Breast epithelium (tissue), 4 donors: ENCODE measurements at places on chromosomes 1 and 21. TPM values are rescaled to one million over a fixed set of nuclear protein-coding genes. Genes with fewer than 3 reads are reported as not detected.

G0S2 gene
- 198 TPM for total RNA-seq

DNA sequence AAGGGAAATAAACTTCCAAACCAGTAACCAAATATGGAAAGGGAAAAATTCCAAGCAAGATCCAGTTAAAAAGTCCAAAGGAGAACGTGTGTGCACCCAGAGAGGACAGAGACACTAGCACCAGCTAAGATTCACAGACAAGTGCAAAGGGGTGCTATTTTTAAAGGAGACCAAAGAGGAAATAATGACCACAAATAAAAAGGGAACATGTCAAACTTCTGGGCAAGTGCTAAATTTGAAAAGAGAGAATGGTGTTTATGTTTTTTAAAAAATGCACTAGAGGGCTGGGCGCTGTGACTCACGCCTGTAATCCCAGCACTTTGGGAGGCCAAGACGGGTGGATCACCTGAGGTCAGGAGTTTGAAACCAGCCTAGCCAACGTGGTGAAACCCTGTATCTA, 8.6 kb downstream of the JAM2 start:
- DNase-seq: no peak

C1orf21 gene
- 31.5 TPM for total RNA-seq

GRCh38 chr1:45887156-45887842, 83.9 kb downstream of the MAST2 start:
- no peak for DNase-seq

GRCh38 chr1:235304549-235305451, 23.2 kb downstream of the ARID4B start:
- DNase-seq: no peak

GRCh38 chr1:220007438-220007837, 38.9 kb downstream of the EPRS1 start:
- DNase-seq: no peak

TRAF3IP3 gene
- total RNA-seq: 3.6 TPM

GRCh38 chr1:74245168-74245772, 10.1 kb downstream of the TNNI3K start:
- no peak for DNase-seq

DNA sequence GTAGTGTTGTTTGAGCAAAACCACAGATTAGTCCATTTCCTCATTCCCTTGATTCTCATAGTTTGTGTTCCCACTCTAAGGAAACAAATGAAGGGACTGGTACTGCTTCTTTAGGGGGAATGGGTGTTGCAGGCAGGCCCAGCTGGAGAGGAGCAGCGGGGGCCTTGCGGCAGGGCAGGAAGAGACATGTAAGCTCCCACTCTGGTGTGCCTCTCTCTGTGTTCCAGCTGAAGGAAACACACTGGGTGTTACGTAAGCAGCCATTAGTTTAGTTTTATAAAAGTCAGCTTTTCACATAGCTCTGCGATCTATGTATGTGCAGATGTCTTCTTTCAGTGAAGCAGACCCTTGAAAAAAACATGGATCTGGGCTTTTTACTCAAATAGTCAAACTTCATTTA, 99.5 kb downstream of the CACHD1 start:
- no peak for DNase-seq

DNA sequence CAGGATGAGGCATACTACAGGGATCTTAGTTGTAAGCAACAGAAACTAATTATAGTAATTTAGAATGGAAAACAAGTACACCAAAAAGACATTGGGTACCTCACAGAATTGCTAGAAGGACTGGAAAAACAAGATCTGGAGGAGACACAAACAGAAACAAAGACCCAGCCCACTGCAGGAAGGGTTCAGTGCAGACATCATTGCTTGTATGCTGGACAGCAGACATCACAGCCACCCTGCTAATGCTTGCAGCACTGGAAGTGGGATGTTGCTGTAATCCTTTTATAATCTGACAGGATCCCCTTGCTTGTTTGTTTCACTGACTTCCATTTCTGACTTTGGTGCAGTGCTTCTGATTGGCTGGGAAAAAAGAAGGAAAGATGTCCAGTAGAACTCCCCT, 111.4 kb upstream of the ZNF678 start:
- DNase-seq: no peak

IL12RB2 gene
- 5.1 TPM for total RNA-seq

FAM177B gene
- 2.3 TPM for total RNA-seq

DNA sequence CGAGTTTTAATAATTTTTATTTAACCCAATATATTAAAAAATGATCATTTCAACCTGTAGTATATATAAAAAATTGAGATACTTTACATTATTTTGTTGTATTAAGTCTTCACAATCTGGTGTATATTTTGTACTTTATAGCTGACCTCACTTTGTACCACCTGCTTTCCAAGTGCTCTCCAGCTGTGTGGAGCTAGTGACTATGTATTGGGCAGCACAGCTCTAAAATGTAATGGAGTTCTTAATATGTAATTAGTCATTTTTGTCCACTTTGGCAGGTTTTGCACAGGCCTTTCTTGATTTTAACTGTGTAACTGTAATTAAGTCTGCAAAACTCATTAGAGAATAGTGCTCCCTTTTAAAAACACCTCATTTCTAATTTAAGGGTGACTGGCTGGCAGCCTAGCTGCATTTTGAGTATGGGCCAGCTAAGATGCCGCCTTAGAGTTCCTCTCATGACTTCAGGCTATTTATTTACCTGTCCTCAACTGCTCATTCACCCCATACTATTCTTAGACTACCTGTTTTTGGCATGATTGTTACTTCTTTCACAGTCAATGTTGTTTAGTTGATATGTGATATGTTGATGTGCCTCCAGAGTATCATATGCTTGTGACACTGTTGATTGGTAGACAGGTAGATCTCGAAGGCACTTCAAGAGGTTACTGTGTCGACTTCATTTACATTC, 43.2 kb downstream of the ZYG11B start:
- DNase-seq: no peak
